WTC11 (cell line): ENCODE measurements at places on chromosomes 11 and 22. TPM values are rescaled to one million over a fixed set of nuclear protein-coding genes. Genes with fewer than 3 reads are reported as not detected.

Gene OR2AG1
- total RNA-seq, result not detected in 3 replicates

Gene C11orf87
- total RNA-seq, result 0.20 to 0.25 TPM (median 0.23 TPM) in 3 replicates

Gene ANO5
- total RNA-seq, result 6.3 to 6.9 TPM (median 6.7 TPM) in 3 replicates

Gene CASP4
- total RNA-seq, result 0.44 to 0.73 TPM (median 0.69 TPM) in 3 replicates

Gene TRIM51
- not detected in 3 replicates for total RNA-seq

Gene CAVIN3
- total RNA-seq, result 27.3 to 41.5 TPM (median 28.0 TPM) in 3 replicates

Gene RIC3
- 15.0 to 17.6 TPM (median 15.7 TPM) in 3 replicates for total RNA-seq

Gene SLC22A8
- total RNA-seq, result not detected in 3 replicates

Gene PARVG
- total RNA-seq, result 0.41 to 0.94 TPM (median 0.69 TPM) in 3 replicates

GRCh38 chr11:12880327-12880726, 128.8 kb upstream of the RASSF10 start:
- peak overlapping the region; percentile 94 for H3K27ac ChIP-seq
- H3K4me3 ChIP-seq, result no peak overlapping the region
- no peak for DNase-seq
- H3K36me3 ChIP-seq, result peaks cover 44% of the 10 kb centered on the region
- H3K4me1 ChIP-seq, result peaks cover 30% of the 10 kb centered on the region

- no peaks in the 10 kb centered on the region for H3K36me3 ChIP-seq
- H3K27ac ChIP-seq, result peak overlapping the region; percentile 21
- H3K27me3 ChIP-seq, result no peaks in the 10 kb centered on the region
- no peak for DNase-seq
These were observed 11.3 kb downstream of the FADS3 start for GRCh38 chr11:61880031-61880430.

GRCh38 chr22:19056951-19057401, 65.2 kb downstream of the DGCR2 start:
- H3K4me3 ChIP-seq, result no peak overlapping the region
- H3K36me3 ChIP-seq, result peaks cover 35% of the 10 kb centered on the region

DNA sequence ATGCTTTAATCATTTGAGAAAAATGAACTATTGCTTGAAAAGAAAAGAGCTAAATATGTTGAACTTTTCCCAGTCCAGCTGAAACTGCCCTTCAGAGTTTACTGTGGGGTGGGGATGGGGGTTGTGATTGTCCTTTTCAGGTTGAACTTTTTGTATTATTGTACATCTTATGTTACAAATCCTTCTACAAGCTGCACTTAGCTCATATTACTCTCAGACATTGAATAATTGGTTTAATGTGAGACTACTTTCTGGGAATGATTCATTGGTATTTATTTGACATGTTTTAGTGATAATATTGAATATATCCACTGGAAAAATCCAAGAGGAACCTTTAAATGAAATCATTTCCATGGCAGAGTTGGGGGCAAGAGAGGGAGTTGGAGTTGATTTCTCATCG, 84.9 kb downstream of the ATXN10 start:
- DNase-seq, result no peak
- no peaks in the 10 kb centered on the region for H3K27me3 ChIP-seq
- H3K4me1 ChIP-seq, result peaks cover 31% of the 10 kb centered on the region
- peak overlapping the region; percentile 61 for H3K4me3 ChIP-seq
- H3K27ac ChIP-seq, result peak overlapping the region; percentile 98

DNA sequence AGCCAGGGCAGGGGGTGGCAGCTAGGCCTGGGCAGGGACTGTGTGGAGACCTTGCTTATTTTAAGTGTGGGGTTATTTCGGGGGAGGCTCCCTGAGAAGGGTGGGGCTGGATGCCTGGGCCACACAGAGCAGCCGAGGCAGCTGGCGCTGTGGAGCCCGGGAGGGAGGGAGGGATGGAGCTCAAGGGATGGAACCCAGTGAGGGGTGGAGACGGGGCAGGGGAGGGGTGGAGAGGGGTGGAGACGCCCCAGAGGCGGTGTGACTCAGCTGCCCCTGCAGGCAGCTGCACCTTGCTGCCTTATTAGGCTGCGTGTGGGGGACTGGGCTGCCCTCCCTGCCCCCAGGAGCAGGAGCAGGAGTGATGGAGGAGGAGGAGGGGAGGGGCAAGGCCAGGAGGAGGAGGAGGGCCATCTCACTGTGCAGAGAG, 9.8 kb upstream of the TSSC4 start:
- no peak overlapping the region for H3K4me3 ChIP-seq
- no peaks in the 10 kb centered on the region for H3K36me3 ChIP-seq
- DNase-seq, result no peak
- H3K27me3 ChIP-seq, result no peaks in the 10 kb centered on the region

GRCh38 chr22:47914481-47915097, 1152.1 kb downstream of the TBC1D22A start:
- H3K4me3 ChIP-seq, result no peak overlapping the region
- no peaks in the 10 kb centered on the region for H3K4me1 ChIP-seq
- H3K27ac ChIP-seq, result no peak overlapping the region
- DNase-seq, result no peak

GRCh38 chr11:44606472-44606871, 41.0 kb downstream of the CD82 start:
- H3K27ac ChIP-seq, result no peak overlapping the region
- no peak for DNase-seq

GRCh38 chr11:117919341-117919740, 9.9 kb downstream of the TMPRSS13 start:
- H3K36me3 ChIP-seq, result no peaks in the 10 kb centered on the region
- H3K27ac ChIP-seq, result no peak overlapping the region
- H3K4me3 ChIP-seq, result no peak overlapping the region
- peaks cover 6% of the 10 kb centered on the region for H3K4me1 ChIP-seq
- no peak for DNase-seq
- no peaks in the 10 kb centered on the region for H3K27me3 ChIP-seq

DNA sequence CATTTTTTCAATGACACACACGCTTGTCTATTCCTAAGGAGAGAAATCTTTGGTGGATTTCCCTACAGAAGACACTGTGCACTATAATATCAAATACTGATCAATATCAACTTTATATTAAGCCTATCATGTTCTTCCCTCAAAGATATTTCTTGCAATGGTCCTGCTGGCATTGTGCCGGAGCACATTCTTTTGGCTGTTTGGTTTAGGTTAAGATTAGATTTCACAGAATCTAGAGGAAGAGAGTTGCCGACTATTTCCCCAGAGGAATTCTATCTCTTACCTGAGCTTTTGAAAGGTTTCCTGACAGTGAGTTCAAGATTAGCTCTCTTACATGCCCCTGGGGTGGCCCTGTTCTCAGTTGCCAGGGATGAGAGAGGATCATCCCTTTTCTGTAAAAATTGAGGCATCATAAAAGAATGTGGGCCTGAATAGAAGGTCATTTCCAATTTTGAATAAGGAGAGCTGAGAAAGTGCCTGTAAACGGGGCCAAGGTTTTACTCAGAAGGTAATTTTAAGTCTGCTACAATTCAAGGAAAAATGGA, 180.6 kb upstream of the ARHGAP20 start:
- H3K36me3 ChIP-seq, result no peaks in the 10 kb centered on the region
- DNase-seq, result no peak
- no peak overlapping the region for H3K27ac ChIP-seq

DNA sequence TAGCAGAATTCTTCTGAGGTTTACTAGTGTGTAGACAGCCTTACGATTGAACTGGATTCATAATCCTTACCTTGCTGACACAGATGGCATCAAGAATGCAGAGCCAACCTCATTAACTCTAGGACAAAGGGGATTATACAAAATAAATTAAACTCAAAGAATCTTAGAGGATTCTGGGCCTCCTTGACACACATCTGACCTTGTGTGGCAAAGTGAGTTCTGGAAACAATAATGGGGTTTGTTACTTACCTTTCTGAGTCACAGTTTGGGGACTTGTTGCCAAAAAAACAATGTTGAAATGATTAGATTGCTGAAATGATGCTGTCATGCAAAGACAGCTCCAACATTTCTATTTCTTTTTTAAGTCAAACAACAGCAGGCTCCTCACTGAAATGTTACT, 179.1 kb upstream of the ISX start:
- H3K4me3 ChIP-seq, result no peak overlapping the region
- no peak overlapping the region for H3K27ac ChIP-seq
- DNase-seq, result no peak
- peaks cover 33% of the 10 kb centered on the region for H3K36me3 ChIP-seq
- no peaks in the 10 kb centered on the region for H3K4me1 ChIP-seq

- no peaks in the 10 kb centered on the region for H3K36me3 ChIP-seq
- no peaks in the 10 kb centered on the region for H3K27me3 ChIP-seq
- no peak overlapping the region for H3K4me3 ChIP-seq
- H3K4me1 ChIP-seq, result no peaks in the 10 kb centered on the region
- no peak for DNase-seq
These were observed 3.1 kb upstream of the MMP8 start for GRCh38 chr11:102727890-102728289.

- H3K27me3 ChIP-seq, result peaks cover 51% of the 10 kb centered on the region
- no peak for DNase-seq
- peaks cover 9% of the 10 kb centered on the region for H3K4me1 ChIP-seq
- H3K36me3 ChIP-seq, result no peaks in the 10 kb centered on the region
- H3K4me3 ChIP-seq, result no peak overlapping the region
These were observed 6.7 kb upstream of the RTN4RL2 start for GRCh38 chr11:57453543-57454177.

- H3K36me3 ChIP-seq, result no peaks in the 10 kb centered on the region
- no peak overlapping the region for H3K4me3 ChIP-seq
- no peak for DNase-seq
- H3K4me1 ChIP-seq, result no peaks in the 10 kb centered on the region
These were observed 41.9 kb upstream of the PCF11 start for GRCh38 chr11:83115026-83115425.

- DNase-seq, result peak; percentile 87
- H3K27me3 ChIP-seq, result peaks cover 43% of the 10 kb centered on the region
- no peak overlapping the region for H3K27ac ChIP-seq
- H3K4me3 ChIP-seq, result no peak overlapping the region
These were observed 3.4 kb upstream of the SCUBE1 start for GRCh38 chr22:43346521-43346929.

DNA sequence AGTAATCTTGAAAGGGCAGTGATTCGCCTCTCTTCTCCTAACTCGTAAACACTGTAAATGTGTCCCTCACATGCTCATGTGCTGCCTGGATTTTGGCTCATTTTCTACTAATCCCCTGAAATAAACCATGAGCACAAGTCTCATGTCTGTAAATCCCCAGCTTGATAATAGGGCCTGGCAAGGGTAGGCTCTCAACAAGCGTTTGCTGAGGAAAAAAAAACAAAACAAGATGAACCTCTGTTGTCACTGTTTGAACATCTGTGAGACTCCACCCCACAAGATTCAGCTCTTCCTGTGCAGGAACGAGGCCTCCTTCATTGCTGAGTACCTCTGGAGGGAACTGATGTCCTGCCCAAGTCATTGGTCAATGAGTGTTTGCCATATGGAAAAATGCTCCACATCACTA, 4.5 kb upstream of the CYB5R2 start:
- no peak for DNase-seq
- H3K27me3 ChIP-seq, result 0 out of 2 replicates have a peak, but pooled peaks cover 4% of the 10 kb centered on the region
- peak overlapping the region; percentile 69; the same call in 1 of the 2 replicates for H3K27ac ChIP-seq
- no peak overlapping the region for H3K4me3 ChIP-seq
- 0 out of 2 replicates have a peak, but pooled peaks cover 2% of the 10 kb centered on the region for H3K36me3 ChIP-seq
- H3K4me1 ChIP-seq, result peaks cover 51% of the 10 kb centered on the region

GRCh38 chr11:78063440-78064181, at the start of gene THRSP:
TSS of gene THRSP (plus strand) at chr11:78063861. CDS start at chr11:78063882, 21 bp downstream.
- no peak within 1 kb of the TSS; the same call in 1 of the 2 replicates for H3K27ac ChIP-seq
- no peak within 1 kb of the TSS for H3K4me3 ChIP-seq
- no peaks in the 10 kb centered on the region for H3K27me3 ChIP-seq
- H3K36me3 ChIP-seq, result peaks cover 10% of the 10 kb centered on the region

- no peak for DNase-seq
- H3K27me3 ChIP-seq, result peaks cover 63% of the 10 kb centered on the region
- no peaks in the 10 kb centered on the region for H3K4me1 ChIP-seq
- H3K27ac ChIP-seq, result no peak overlapping the region
- H3K36me3 ChIP-seq, result no peaks in the 10 kb centered on the region
These were observed 29.6 kb downstream of the ASCL2 start for GRCh38 chr11:2240834-2241233.

DNA sequence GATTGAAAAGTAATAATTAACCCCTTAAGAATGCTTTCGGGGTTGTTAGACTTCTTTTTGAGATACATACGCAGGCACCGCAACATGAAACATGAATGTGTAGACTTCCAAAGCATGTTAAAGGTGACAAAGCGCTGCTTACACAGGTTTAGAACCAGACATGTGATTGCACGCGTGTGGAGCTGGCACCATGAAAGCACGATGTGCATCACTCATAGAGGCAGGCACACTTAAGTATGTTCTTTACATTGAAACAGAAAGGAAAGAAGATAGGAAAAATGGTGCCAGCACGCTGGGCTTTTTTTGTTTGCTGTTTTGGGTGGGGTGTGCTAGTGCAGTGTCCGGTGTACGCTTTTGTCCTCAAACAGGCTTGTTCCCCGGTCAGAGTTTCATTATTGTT, 83.6 kb upstream of the PPARA start:
- no peaks in the 10 kb centered on the region for H3K36me3 ChIP-seq
- peaks cover 73% of the 10 kb centered on the region for H3K27me3 ChIP-seq
- H3K4me1 ChIP-seq, result peaks cover 7% of the 10 kb centered on the region
- H3K27ac ChIP-seq, result no peak overlapping the region
- DNase-seq, result no peak
- no peak overlapping the region for H3K4me3 ChIP-seq

GRCh38 chr11:45213316-45213665, 66.9 kb downstream of the PRDM11 start:
- H3K27me3 ChIP-seq, result no peaks in the 10 kb centered on the region; the same call in 1 of the 2 replicates
- H3K4me3 ChIP-seq, result no peak overlapping the region
- no peak for DNase-seq
- no peaks in the 10 kb centered on the region for H3K36me3 ChIP-seq

DNA sequence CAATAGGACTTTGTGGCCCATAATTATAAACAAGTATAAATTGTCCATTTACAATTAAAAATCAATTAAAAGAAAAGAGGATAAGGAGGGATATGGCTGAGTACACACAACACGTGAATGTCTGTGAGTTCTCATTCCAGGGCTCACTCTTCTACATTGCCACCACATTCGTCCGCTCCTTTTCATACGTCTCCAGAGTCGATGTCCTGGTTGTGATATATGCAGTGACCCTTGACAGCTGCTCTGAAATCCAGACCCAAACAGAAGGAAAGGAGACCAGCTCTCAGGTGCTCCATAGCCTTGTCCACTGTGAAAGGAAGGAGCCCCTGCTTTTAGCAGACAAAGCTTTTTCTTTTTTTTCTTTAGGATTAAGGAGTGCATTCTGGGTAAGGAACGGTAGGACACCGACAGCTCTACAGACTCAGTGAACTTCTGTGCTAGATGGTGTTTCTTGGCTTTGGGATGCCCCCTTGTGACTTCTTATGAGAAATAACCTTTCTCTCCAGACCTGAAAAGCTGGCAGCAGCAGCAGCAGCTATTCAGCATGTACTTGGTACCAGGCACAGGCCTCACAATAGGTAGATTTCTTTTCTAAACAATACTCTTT, 19.7 kb upstream of the DNAJB13 start:
- H3K4me3 ChIP-seq, result no peak overlapping the region
- H3K36me3 ChIP-seq, result peaks cover 39% of the 10 kb centered on the region
- DNase-seq, result peak; percentile 34
- no peak overlapping the region for H3K27ac ChIP-seq
- no peaks in the 10 kb centered on the region for H3K27me3 ChIP-seq
- 0 out of 2 replicates have a peak, but pooled peaks cover 2% of the 10 kb centered on the region for H3K4me1 ChIP-seq

GRCh38 chr11:12559011-12559410, 115.2 kb upstream of the TEAD1 start:
- no peak overlapping the region for H3K4me3 ChIP-seq
- no peaks in the 10 kb centered on the region for H3K36me3 ChIP-seq
- H3K27me3 ChIP-seq, result peaks cover 2% of the 10 kb centered on the region
